ENCODE measurements at places on chromosomes 4 and X.

DNA sequence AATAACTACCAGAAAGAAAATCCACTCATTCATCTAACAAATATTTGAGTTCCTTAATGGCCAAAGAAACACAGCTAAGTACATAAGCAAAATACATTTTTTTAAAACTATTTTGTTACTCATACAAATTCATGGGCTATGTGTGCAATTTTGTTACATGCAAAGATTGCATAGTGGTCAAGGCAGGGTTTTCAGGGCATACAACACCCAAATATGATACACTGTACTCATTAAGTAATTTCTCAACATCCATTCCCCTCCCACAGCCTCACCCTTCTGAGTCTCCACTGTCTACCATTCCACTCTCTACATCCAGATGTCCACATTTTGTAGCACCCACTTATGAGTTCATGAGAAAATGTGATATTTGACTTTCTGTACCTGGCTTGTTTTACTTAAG, 58.2 kb downstream of the BRWD3 start:
- DNase-seq, result no peak

- DNase-seq, result no peak
These were observed 361.1 kb downstream of the MID1IP1 start for GRCh38 chrX:39162322-39162735.

- no peak for DNase-seq
These were observed 3.2 kb upstream of the HELT start for GRCh38 chr4:185015108-185015507.

DNA sequence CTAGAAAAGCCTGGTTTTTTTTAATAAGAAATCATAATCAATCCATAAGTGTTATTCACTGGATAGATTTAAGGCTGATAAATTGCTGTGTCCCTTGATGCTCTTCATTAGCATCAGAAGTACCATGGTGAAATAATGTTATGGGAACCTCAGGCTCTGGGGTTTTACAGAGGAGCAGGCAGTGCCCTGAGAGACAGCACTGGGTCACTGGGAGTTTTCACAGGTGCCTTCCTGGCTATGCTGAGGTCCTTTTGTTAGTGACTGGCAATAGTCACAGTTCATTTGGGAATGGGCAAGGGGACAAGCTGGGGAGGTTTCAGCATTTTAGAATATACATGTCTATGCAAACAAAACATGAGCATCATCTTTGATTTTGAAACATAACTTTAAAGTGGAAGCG, 38.6 kb downstream of the ANK2 start:
- no peak for DNase-seq

GRCh38 chrX:97482666-97483300, 599.1 kb downstream of the RPA4 start:
- DNase-seq, result no peak

GRCh38 chr4:143531380-143531779, 17.9 kb downstream of the SMARCA5 start:
- no peak for DNase-seq

GRCh38 chrX:17537723-17538243, 162.8 kb downstream of the NHS start:
- DNase-seq, result no peak

DNA sequence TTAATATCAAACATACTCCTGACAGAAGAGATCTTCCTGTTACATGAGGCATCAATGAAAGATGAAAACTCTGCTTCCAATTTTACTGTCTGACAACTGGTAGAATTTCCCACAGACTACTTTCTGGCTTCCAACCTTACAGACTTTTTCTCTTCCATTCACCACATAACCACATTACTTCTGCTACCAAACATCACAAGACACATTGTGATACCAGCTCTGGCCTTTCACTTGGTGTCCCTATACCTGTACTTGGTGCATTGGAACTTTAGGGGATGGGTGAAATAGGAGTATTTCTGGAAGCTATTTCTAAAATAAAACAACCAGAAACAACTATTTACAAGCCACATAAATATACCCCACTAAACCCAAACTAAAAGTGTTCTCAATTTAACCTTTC, 20.5 kb downstream of the AMTN start:
- no peak for DNase-seq

DNA sequence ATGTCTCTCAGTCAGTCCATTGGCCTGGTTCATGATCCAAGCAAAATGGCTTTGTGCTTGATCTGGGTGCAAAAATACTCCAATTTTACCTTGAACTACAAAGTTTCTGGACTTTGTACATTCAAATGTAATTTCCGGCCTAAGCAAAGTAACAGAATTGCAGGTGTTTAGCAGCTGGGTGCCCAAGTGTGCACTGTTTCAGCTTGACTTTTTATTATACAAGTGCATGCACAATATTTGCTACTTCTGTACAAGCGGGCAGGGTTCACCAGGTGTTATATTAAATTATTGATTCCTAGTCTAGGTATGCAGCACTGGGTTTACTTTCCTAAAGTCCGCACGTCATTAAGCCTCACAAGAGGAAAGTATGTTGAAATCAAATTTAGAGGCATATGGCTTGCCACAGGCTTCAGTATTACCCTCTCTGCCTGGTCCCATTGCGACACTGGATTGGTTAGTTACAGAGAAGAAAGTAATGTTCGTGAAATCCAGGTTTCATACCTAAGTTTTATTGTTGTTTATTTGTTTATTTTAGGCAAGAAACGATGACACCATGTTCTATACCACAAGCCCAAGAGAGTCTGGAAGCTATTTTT, 376.9 kb upstream of the CTSO start:
- no peak for DNase-seq

DNA sequence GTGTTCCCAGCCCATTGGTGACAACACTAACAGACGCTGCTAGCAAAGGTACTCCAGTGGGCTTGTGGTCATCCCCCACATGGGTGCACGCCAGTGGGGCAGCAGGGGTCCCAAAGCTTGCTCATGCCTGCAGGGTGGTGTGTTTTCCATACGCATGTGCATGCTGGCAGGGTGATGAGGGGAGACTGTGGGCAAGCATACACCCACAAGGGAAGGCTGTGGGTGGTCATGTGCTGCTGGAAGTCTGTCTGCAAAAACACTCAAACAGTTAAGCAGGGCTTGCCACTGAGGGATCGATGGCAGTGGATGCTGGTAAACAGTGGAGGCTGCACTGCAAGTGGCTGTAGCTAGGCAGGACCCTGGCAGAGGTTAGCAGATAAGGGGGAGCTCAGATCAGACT, 79.9 kb downstream of the FAAH2 start:
- DNase-seq, result no peak

DNA sequence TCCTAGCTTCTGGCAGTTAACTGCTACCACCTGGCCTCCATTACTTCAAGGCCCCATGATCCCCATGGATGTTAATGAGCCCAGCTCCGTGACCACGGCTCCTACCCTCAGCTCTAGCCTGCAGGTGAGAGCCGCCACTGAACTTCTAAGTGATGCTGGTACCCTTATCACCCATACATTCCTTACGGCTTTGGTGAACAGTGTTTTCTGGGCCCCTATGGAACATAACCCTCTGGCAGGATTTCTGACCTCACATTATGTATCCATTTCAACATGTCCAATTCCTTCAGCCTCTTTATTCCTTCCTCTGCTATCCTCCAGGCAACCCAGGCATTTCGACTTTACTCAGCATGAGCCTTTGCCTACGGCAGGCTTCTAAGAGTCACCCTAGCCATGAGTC, 24.6 kb downstream of the PAGE4 start:
- DNase-seq, result no peak

DNA sequence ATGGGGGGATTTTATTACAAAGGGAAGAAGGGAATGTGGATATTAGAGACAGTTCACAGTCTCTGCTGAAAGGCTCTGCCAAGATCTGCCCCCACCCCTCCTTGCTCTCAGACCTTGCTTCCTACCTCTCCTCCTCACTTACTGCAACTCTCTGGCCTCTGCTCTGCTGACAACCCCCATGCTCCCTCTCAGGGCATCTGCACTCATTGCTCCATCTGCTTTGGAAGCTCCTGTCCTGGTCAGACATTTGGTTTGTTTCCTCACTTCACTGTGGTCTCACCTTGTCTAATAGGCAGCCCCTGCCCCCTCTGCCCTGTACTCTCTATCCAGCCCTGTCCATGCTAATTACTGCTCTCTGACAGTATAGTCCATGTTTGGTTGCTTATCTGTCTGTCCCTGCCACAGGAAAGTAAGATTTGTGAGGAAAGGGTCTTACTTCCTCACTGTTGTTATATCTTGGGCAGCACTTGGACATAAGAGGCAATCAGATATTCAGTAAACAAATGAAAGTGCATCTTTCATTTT, 189.3 kb downstream of the PTTG2 start:
- no peak for DNase-seq

DNA sequence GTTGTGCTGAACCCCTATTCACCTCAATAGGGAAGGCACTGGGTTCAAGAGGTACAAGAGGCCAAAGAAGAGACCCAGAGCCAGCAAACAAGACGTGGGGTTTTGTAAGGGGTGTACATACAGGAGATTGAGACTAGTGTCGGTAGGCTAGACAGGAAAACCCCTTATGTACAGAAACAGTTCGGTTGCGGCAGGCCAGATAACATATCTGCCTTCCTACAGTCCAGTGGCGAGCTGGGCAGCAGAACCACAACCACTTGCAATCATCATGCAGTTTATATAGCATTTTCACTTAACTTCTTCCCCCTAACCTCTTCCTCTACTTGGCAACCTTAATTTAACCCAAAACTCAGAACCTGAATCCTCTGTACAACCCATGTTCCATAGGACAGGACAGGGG, 422.2 kb downstream of the PDHA2 start:
- no peak for DNase-seq

DNA sequence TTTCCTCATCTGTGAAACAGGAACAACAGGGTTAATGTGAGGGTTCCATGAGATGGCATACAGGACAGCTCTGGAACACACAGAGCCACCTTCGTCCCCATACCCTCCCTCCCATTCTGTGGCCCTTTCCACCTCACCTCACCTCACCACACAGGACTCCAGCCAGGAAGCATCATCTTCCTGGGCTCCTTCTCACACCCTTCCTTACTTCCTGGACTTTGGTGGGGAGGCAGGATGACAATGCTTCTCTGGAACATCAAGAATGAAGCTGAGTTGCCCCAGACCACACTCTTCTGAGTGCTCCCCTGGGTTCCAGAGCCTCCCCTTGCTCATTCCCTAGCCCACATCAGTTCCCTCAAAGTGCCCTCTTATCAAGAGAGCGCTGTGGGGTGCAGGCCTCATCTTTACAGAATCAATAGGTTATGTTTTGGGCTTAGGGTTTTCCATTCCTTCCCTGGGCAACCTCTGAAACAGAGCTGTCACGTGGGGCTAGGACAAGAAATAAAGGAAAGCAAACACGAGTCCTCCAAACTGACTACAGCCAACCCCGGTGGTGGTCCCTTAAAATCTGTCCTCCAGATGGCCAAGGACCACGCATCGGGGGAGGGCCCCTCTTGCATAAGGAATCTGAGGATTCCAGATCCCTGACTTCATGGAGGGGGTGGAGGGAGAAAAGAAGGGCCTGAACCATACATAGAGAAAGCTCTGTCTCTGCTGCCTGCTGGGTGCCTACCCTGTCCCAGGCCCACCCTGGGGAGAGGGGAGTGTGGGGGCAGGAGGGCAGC, 74.4 kb upstream of the ATP6AP2 start:
- peak; percentile 43 for DNase-seq

- DNase-seq, result no peak
These were observed 32.4 kb downstream of the LRBA start for GRCh38 chr4:150982557-150983233.

DNA sequence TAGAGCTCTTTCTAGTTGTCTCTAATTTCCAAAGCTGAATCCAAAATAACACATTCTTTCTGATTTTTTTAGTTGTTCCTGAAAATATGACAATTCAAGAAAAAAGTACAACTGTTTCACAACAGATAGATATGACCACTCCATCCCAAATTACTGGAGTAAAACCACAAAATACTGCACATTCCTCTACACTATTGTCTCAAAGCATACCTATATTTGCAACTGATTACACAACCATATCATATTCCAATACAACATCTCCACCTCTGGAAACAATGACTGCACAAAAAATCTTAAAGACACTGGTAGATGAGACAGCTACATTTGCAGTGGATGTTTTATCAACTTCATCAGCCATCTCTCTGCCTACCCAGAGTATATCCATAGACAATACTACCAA, 43.6 kb downstream of the ADGRG4 start:
- DNase-seq, result no peak

GRCh38 chrX:100687546-100687945, 43.5 kb downstream of the SRPX2 start:
- DNase-seq, result no peak

DNA sequence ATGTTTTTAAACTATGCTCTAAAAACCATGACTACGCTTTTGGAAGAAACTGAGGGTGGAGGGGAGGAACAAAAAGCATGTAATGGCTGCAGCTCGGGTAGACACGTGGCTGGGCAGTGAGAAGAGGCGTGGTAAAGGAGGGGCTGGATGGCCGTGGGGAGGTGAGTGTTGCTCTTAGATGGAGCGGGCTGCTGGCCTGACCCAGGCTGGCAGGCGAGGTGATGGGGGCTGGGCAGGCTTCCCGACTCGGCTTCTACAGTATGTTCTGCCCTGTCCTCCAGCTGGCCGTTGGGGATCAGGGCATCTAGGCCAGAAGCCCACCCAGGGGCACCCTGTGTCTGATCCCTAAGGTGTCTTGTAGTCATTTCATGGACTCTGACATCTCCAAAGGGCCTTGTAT, 60.7 kb downstream of the EFHC2 start:
- no peak for DNase-seq

GRCh38 chrX:116667346-116668134, 204.8 kb upstream of the CT83 start:
- DNase-seq, result no peak

- DNase-seq, result no peak
These were observed 13.2 kb upstream of the CTSO start for GRCh38 chr4:155966731-155967395.

DNA sequence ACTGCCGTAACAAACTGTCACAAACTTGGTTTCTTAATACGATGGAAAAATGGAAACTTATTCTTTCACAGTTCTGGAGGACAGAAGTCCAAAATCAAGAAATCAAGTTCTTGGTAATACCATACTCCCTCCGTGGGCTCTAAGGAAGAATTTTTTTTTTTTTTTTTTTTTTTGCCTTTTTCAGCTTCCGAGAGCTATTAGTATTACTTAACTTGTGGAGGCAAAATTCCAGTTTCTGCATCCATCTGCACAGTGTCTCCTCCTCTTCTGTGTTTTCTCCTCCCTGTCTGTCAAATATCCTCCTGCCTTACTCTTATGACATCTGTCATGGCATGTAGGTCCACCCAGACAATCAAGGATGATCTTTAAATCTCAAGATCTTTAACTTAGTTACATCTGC, 426.6 kb downstream of the SPRY1 start:
- DNase-seq, result no peak

DNA sequence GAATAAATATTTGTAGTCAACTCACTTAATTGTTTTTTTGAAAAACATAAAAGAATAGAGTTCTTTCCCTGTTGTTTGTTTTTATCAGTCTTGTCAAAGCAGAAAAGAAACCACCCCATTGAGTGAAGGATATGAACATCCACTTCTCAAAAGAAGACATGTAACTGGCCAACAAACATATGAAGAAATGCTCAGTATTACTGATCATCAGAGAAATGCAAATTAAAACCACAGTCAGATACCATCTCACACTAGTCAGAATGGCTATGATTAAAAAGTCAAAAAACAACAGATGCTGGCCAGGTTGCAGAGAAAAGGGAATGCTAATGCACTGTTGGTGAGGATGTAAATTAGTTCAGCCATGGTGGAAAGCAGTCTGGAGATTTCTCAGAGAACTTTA, 326.1 kb upstream of the EMCN start:
- DNase-seq, result no peak

Data from RCC 7860 (cell line).